CD4-positive, alpha-beta T cell (primary cell): ENCODE measurements at places on chromosomes 13 and 19. TPM values are rescaled to one million over a fixed set of nuclear protein-coding genes. Genes with fewer than 3 reads are reported as not detected.

BCAM gene
- not detected for total RNA-seq

MCEMP1 gene
- total RNA-seq = not detected

EFNB2 gene
- 0.36 TPM for total RNA-seq

KLK4 gene
- total RNA-seq = not detected

KLK12 gene
- not detected for total RNA-seq

TNFRSF19 gene
- total RNA-seq = not detected

MBD3L2 gene
- not detected for total RNA-seq

NOTCH3 gene
- total RNA-seq = not detected

NLRP9 gene
- not detected for total RNA-seq
